ENCODE measurements at places on chromosomes 7 and 10.

GRCh38 chr10:593016-593415 lies 96.5 kb downstream of the DIP2C start:
- no peak for DNase-seq

DNA sequence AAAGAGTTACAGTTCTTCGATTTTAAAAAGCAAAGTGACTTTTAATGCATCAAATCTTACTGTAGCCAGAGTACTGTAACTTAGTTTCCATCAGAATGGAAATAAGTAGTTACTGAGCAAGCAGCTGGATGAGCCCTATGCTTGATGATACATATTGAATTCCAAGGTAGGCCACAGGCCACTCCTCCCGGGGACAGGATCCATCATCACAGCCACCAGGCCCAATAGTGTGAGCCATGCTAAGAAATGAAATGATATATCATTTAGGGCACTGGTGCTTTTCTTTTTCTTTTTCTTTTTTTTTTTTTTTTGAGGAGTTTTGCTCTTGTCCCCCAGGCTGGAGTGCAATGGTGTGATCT lies 42.9 kb upstream of the TOMM7 start:
- no peak for DNase-seq

- no peak for DNase-seq
Observed at GRCh38 chr10:26448706-26449435, 10.7 kb downstream of the APBB1IP start.

DNA sequence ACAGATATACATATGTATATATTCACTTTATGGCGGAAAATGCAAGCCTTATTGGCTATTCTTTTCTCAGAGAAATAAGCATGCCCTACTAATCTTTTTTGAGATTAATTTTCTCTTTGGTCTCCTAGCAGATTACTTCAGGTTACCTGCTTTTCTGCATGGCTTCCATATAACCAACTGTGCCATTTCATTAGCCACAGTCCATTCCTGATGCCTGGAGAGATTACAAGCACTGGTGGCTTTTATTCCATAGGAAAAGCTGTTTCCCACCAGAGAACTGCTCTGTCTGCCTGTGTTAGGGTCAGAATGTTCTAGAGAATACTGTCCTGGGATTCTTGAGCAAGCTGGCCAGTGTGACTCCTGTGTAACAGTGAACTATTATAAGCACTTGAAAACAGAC lies 59.8 kb downstream of the LRRN3 start:
- DNase-seq = no peak

GRCh38 chr10:123868038-123869019 lies 23.3 kb downstream of the CPXM2 start:
- DNase-seq = no peak

All from keratinocyte (primary cell).